Brain microvascular endothelial cell (primary cell): ENCODE measurements at places on chromosomes 1 and 21.

GRCh38 chr1:225617956-225618355 lies 35.0 kb downstream of the ENAH start:
- DNase-seq, result no peak

DNA sequence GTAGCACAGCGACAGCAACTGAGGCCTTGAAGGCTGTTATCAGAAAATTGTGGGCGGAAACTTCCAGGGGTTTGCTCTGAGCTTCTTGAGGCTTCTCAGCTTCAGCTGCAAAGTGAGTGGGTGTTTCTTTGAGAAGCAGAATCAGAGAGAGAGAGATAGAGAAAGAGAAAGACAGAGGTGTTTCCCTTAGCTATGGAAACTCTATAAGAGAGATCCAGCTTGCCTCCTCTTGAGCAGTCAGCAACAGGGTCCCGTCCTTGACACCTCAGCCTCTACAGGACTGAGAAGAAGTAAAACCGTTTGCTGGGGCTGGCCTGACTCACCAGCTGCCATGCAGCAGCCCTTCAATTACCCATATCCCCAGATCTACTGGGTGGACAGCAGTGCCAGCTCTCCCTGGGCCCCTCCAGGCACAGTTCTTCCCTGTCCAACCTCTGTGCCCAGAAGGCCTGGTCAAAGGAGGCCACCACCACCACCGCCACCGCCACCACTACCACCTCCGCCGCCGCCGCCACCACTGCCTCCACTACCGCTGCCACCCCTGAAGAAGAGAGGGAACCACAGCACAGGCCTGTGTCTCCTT lies at the start of gene FASLG:
Gene FASLG (plus strand): TSS at position 233 of the 583 bp plus-strand sequence. CDS start 99 bp downstream, at position 332.
- no peak for DNase-seq

DNA sequence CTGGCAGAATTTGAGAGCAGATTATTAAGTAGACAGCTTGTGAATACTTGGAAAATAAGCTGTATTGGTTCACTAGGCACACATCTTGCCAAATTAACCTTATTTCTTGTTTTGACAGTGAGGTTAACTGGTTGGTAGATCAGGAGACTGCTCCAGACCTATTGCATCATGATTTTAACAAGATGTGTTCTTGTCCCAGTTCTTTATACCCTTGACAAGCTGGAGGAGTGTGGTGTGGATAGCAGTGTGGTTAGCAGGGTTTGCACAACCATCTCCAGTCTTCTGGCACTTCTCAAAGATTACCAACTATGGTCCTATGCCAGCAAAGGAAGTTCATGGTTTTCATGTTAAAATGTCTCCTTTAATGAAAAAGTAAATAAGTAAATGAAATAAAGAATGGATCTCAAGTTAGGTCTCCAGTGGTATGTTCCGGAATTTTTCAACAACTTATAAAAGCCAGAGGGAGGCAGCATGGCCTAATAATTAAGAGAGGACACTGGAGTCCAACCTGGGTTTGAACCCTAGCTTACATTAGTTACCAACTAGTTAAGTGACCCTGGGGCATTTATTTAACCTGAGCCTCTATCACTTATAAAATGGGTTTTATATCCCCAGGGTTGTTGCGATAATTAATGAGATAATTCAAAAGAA lies 34.1 kb downstream of the DDX20 start:
- DNase-seq, result no peak

- no peak for DNase-seq
Measured at GRCh38 chr21:28357743-28358142, 634.9 kb downstream of the LTN1 start.

DNA sequence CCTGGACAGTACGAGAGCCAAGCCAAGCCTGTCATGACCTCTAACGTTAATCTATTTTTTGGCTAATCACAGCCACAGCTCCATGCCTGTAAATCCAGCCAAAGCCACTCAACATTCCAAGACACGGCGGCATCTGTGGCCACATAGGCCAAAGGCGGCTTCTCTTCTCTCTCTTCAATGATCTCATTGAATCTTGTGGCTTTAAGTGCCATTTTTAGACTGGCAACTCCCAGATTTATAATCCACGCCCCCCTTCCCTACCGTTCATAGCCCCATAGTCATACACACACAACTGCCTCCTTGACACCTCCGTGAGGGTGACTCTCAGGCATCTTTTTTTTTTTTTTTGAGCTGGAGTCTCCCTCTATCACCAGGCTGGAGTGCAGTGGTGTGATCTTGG lies 5.7 kb upstream of the SELENON start:
- no peak for DNase-seq

GRCh38 chr1:201557572-201557958 lies 18.6 kb downstream of the NAV1 start:
- no peak for DNase-seq
